ENCODE measurements at places on chromosomes 1 and 21.

- H3K27ac ChIP-seq, result no peak overlapping the region
- no peaks in the 10 kb centered on the region for H3K36me3 ChIP-seq
- DNase-seq, result no peak
- H3K27me3 ChIP-seq, result no peaks in the 10 kb centered on the region
Measured at GRCh38 chr1:177817937-177818875, 151.7 kb downstream of the SEC16B start.

GRCh38 chr1:55825461-55825860 is 610.3 kb upstream of the USP24 start:
- no peaks in the 10 kb centered on the region for H3K27me3 ChIP-seq
- H3K27ac ChIP-seq, result no peak overlapping the region
- H3K4me3 ChIP-seq, result no peak overlapping the region
- H3K36me3 ChIP-seq, result no peaks in the 10 kb centered on the region

DNA sequence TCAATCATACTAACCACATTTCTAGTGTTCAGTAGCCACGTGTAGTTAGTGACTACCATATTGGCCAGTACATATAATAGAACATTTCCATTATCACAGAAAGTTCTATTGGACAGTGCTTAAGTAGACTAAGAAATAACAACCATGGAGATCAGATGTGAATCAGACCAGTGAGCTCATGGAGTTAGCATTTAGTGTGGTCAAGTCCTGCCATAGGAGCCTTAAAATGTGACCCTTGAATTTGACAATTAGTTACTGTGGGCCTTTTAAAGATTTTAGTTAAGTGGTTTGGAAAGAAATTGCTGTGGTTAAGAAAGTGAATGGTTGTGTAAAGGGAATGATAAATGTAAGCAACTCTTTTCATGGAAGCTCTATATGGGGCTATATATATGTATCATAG is 123.4 kb downstream of the POU2F1 start:
- no peaks in the 10 kb centered on the region for H3K27me3 ChIP-seq
- H3K36me3 ChIP-seq, result no peaks in the 10 kb centered on the region
- H3K4me3 ChIP-seq, result no peak overlapping the region

GRCh38 chr1:209774592-209774991 is 9.8 kb downstream of the C1orf74 start:
- DNase-seq, result no peak
- H3K4me3 ChIP-seq, result no peak overlapping the region
- H3K36me3 ChIP-seq, result peaks cover 19% of the 10 kb centered on the region

- peaks cover 16% of the 10 kb centered on the region for H3K27me3 ChIP-seq
- peaks cover 10% of the 10 kb centered on the region for H3K4me1 ChIP-seq
- H3K36me3 ChIP-seq, result no peaks in the 10 kb centered on the region
- DNase-seq, result no peak
- no peak overlapping the region for H3K4me3 ChIP-seq
Measured at GRCh38 chr1:54695764-54696163, 19.9 kb upstream of the TTC4 start.

- peaks cover 6% of the 10 kb centered on the region for H3K4me1 ChIP-seq
- no peak for DNase-seq
- H3K27me3 ChIP-seq, result no peaks in the 10 kb centered on the region
- H3K4me3 ChIP-seq, result no peak overlapping the region
- no peaks in the 10 kb centered on the region for H3K36me3 ChIP-seq
Measured at GRCh38 chr1:223886516-223886921, 40.8 kb upstream of the TP53BP2 start.

DNA sequence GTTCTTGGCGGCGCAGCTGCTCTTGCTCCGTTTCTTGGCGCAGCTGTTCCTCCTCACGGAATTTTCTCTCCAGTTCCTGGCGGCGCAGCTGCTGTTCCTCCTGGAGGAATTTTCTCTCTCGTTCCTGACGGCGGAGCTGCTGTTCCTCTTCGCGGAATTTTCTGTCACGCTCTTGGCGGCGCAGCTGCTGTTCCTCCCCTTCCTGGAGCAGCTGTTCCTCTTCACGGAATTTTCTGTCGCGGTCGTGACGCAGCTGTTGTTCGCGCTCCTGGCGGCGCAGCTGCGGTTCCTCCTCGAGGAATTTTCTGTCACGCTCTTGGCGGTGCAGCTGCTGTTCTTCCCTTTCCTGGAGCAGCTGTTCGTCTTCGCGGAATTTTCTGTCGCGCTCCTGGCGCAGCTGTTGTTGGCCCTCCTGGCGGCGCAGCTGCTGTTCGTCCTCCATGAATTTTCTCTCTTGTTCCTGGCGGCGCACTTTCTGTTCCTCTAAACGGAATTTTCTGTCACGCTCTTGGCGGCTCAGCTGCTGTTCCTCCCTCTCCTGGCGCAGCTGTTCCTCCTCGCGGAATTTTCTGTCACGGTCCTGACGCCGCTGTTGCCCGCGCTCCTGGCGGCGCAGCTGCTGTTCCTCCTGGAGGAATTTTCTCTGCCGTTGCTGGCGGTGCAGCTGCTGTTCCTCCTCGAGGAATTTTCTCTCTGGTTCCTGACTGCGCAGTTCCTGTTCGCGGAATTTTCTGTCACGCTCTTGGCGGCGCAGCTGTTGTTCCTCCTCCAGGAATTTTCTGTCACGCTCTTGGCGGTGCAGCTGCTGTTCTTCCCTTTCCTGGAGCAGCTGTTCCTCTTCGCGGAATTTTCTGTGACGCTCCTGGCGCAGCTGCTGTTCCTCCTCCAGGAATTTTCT is 7.0 kb downstream of the TCHH start:
- H3K27me3 ChIP-seq, result peaks cover 14% of the 10 kb centered on the region
- H3K4me1 ChIP-seq, result no peaks in the 10 kb centered on the region
- H3K36me3 ChIP-seq, result peaks cover 5% of the 10 kb centered on the region
- peak overlapping the region; percentile 49 for H3K27ac ChIP-seq

- no peak within 1 kb of the TSS for H3K27ac ChIP-seq
- no peaks in the 10 kb centered on the region for H3K4me1 ChIP-seq
- no peaks in the 10 kb centered on the region for H3K36me3 ChIP-seq
- no peak for DNase-seq
Measured at GRCh38 chr1:161238039-161238473, at the start of gene NR1I3. TSS of gene NR1I3 (minus strand) at chr1:161238203. CDS start at chr1:161236565, 1,638 bp downstream.

All from activated T-cell treated with anti-CD3 and anti-CD28 coated beads, Interleukin-2, amount 50 U/mL, for 72 hours (primary cell).